ENCODE measurements at places on chromosomes 5 and 9.

GRCh38 chr5:120096413-120096812 is 367.7 kb upstream of the PRR16 start:
- no peak for DNase-seq

GRCh38 chr5:149863176-149863575 is 81.4 kb downstream of the PDE6A start:
- DNase-seq = no peak

DNA sequence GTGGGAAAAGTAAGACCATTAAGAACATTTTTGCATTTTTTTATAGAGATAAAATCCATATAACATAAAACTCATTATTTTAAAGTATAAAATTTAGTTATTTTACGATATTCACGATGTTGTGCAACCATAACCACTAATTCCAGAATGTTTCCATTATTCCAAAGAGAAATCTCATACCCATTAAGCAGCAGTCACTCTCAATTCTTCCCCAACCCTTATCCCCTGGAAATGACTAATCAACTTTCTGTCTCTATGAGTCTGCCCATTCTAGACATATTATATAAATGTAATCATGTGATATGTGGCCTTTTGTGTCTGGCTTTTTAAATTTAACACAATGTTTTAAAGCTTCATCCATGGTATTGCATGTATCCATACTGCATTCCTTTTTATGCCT is 115.6 kb upstream of the ADAMTSL1 start:
- DNase-seq = no peak

- DNase-seq = no peak
Observed at GRCh38 chr5:157506066-157506590, 46.1 kb downstream of the NIPAL4 start.

DNA sequence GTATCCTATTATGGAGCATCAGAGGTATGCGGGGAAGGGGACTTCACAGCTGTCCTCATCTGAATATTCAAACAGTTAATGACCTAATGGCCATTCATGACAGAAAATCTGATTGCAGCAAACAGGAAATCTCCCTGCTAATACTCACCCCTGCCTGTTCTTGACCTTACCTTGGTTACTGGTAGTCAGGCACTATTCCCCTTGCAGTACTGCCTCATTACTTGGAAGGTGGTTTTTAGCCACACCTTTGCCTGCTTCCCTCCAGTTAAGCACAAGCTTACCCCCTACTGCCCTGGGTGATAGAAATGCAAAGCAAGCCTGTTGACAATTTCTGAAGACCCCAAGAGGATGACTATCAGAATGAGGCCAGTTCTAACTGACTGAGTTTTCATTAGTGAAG is 332.4 kb downstream of the NTRK2 start:
- DNase-seq = no peak

GRCh38 chr9:27599102-27599869 is 26.0 kb upstream of the C9orf72 start:
- no peak for DNase-seq

- no peak for DNase-seq
Observed at GRCh38 chr5:42015681-42016080, 90.6 kb downstream of the FBXO4 start.

DNA sequence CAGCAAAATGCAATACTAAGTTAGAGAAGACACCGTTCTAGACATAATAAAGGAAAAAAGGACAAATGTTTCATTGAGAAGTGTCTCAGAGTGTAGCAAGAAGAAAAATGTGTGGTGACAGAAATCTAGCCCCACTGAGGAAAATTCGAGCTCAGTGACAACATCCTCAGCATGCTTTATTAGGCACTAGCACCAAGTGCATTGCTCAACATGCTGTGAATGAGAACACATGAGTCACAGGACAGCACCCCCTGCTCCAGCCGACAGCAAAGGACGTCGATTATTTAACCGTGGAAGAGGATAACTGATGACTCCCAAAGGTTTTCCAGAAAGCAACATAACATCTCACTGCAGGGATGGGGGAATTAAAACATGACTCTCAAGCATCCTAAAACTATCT is 182.7 kb downstream of the GNAQ start:
- DNase-seq = no peak

DNA sequence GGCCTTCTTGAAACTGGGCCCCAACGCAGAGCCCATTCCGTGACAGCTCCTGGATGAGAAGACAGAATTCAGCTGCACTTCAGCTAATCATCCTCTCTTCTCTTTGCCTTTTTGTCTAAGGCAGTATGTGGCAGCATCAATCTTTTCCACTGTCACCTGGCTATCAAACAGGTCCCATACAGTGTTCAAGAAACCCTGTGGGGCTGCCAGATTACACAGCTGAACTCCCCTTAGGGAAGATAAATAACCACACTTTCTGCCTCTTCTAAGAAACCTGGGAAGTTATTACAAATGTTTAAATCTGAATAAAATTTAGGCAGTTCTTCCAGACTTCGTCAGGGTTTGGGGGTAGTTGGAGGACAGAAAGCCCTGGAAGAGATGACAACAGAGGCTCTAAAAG is 61.0 kb downstream of the SPEF2 start:
- no peak for DNase-seq

Measured in NCI-H1092 (cell line).